ENCODE measurements at places on chromosomes 7 and 10. TPM values are rescaled to one million over a fixed set of nuclear protein-coding genes. Genes with fewer than 3 reads are reported as not detected.

Gene TMEM270
- not detected for total RNA-seq

Gene UPK3B
- total RNA-seq, result 5.3 TPM

Gene ITGB8
- 12.8 TPM for total RNA-seq

Gene PIP
- not detected for total RNA-seq

Gene ELFN1
- not detected for total RNA-seq

Gene IKZF1
- total RNA-seq, result 391 TPM

Gene NKX6-2
- total RNA-seq, result not detected

Gene CALY
- not detected for total RNA-seq

Gene GPER1
- total RNA-seq, result not detected

Gene CYP3A4
- not detected for total RNA-seq

Gene SPDYE2B
- total RNA-seq, result not detected

Gene UBE2H
- 80.9 TPM for total RNA-seq

Gene VCL
- total RNA-seq, result 145 TPM

Gene GPR146
- 4.5 TPM for total RNA-seq

Gene CAMK2B
- not detected for total RNA-seq

DNA sequence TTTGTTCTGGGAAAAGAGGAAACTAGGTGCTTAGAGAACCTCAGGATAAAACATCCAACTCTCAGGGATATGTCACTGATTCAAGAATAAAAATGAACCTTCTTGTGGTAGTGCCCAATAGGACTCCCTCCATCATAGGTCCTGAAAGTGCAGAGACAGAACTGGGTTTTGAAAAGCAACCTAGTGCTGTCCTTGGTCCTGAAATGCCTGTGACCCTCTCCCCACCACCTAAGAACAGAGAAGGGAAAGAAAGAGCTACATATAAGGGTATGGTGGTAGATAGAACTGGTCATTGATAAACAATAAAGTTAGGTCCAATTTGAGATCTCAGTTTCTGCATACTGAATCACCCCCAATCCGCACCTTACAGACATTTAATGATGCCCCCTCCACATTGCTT, 953.3 kb downstream of the XPNPEP1 start:
- no peaks in the 10 kb centered on the region for H3K36me3 ChIP-seq
- no peaks in the 10 kb centered on the region for H3K27me3 ChIP-seq
- H3K27ac ChIP-seq, result no peak overlapping the region
- no peak overlapping the region for H3K4me3 ChIP-seq
- no peak for DNase-seq
- no peaks in the 10 kb centered on the region for H3K4me1 ChIP-seq

DNA sequence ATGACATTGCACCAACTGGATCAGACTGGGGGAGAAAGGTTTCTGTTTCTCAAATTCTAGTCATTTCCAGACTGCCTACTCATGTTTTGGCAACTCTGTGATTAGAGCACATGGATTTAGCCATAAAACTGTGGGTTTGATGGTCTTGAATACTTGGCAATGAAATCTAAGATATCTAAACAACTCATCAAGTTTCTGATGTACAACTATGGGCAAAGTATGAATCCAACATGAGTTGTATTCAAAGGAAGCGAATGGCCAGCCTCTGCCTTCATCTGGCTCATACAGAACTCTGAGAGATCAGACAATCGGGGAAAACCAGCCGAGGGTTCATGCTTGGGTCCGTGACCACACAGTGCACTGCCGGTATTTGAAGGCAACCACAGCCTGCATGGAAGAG, 144.3 kb downstream of the ADAM12 start:
- H3K27me3 ChIP-seq, result no peaks in the 10 kb centered on the region
- H3K36me3 ChIP-seq, result no peaks in the 10 kb centered on the region
- DNase-seq, result no peak

DNA sequence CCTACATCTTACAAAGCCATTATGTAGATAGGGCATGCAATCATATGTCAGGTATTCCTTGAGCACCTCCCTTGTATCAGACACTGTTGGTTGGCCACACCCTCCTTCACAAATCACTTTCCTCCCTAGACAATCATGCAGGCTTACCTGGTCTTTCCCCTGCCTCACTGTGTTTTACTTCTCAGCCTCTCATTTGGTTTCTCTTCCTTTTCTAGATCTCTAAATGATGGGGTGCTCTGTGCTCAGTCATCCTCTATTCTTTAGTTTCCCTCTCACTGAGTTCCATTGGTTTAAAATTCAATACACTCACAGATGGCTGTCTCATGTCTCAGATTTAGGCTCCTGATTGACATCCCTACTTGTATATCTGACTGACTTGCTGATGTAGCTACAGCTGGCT, 31.4 kb downstream of the ANK3 start:
- H3K4me1 ChIP-seq, result no peaks in the 10 kb centered on the region
- H3K27me3 ChIP-seq, result no peaks in the 10 kb centered on the region
- no peak overlapping the region for H3K4me3 ChIP-seq
- H3K36me3 ChIP-seq, result no peaks in the 10 kb centered on the region

DNA sequence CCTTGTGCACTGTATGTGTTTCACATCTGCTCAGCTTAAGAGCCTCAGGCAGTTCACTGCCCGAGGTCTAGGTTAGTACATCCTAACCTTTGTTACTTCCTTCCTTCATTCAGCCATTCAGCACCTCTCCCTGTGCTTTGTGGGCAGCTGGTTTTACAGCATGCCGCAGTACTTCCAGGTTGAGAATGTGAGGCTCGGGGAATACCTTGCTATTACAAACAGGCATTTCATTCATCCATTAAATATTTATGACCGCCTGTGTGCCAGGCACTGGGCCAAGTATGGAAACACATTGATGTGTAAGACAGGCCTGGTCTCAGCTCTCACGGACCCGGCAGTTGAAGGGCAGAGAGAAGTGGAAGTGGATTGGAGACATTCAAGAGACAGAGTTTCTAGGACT, 82.4 kb downstream of the SHH start:
- H3K27me3 ChIP-seq, result no peaks in the 10 kb centered on the region
- no peak overlapping the region for H3K27ac ChIP-seq
- H3K36me3 ChIP-seq, result peaks cover 15% of the 10 kb centered on the region
- no peak overlapping the region for H3K4me3 ChIP-seq
- H3K4me1 ChIP-seq, result peaks cover 18% of the 10 kb centered on the region

DNA sequence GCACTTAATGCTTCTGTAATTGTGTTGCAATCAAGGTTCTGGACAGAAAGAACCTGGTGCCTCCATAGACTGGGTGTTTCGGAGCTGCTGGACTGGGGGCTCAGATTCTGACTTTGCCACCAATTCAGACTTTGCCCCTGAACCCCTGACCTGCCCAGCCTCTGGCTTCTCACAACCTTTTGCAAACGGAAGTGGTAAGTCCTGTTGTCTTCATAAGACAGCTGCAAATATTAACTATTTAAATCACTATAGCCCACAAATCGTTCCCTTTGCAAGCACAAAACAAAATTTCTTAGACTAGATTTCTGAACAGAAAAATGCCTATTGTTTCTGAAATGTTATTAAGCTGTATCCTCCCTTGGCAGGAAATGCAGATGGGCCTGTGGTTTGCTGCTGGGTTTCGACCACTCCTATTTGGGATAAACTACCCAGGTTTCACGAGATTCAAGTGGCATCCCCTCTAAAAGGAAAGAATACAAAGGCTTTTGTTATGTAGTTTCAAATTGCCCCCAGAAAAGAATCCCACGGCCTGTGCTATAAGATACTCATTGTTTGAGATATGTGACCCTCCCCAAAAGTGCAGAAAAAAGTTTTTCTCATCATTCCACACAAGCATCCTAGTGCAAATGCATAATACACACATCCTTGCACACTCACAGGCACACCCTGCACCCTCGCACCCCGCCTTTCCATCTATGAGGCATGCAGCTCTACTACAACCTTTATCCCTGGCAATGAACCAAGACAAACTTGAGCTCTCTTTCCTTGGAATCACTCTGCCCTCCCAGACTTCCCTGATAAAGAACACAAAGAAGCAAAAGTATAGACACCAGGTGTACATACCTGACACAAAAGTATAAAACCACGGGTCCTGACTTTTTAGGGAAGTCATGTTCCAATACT, 209.1 kb downstream of the PRPF18 start:
- H3K27me3 ChIP-seq, result no peaks in the 10 kb centered on the region
- H3K4me3 ChIP-seq, result no peak overlapping the region
- no peaks in the 10 kb centered on the region for H3K36me3 ChIP-seq
- no peak overlapping the region for H3K27ac ChIP-seq
- peak; percentile 46 for DNase-seq
- peaks cover 46% of the 10 kb centered on the region for H3K4me1 ChIP-seq

- no peak for DNase-seq
- H3K27me3 ChIP-seq, result peaks cover 2% of the 10 kb centered on the region
- no peak overlapping the region for H3K27ac ChIP-seq
- H3K4me3 ChIP-seq, result no peak overlapping the region
Observed at GRCh38 chr7:134865001-134865845, 85.8 kb downstream of the CALD1 start.

- no peak overlapping the region for H3K27ac ChIP-seq
- no peak for DNase-seq
- no peaks in the 10 kb centered on the region for H3K4me1 ChIP-seq
Observed at GRCh38 chr7:28041508-28042314, 138.9 kb downstream of the JAZF1 start.

GRCh38 chr7:158263110-158263963, 324.3 kb downstream of the PTPRN2 start:
- no peaks in the 10 kb centered on the region for H3K27me3 ChIP-seq
- no peaks in the 10 kb centered on the region for H3K36me3 ChIP-seq
- H3K4me3 ChIP-seq, result no peak overlapping the region
- no peak overlapping the region for H3K27ac ChIP-seq
- no peaks in the 10 kb centered on the region for H3K4me1 ChIP-seq

DNA sequence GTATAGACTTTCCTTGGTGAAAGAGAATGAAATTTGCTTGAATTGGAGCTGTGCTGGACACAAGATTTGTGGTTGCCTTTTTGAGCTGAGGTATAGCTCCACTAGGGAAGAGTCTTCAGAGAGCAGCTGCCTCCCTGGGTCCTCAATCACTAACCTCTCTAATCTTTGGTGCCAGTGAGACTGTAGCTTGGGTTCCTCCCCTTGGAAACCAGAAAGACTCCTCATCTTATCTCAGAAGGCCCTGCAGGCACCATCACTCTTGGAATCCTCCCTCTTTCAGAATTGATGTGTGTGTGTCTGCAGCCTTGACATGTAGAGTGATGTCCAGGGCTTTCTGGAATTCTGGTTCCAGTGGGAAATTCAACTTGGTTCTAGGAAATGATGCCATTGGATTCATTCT, 426.5 kb downstream of the RPS24 start:
- no peak for DNase-seq
- no peaks in the 10 kb centered on the region for H3K36me3 ChIP-seq
- H3K4me1 ChIP-seq, result no peaks in the 10 kb centered on the region
- H3K27ac ChIP-seq, result no peak overlapping the region
- peaks cover 2% of the 10 kb centered on the region for H3K27me3 ChIP-seq

DNA sequence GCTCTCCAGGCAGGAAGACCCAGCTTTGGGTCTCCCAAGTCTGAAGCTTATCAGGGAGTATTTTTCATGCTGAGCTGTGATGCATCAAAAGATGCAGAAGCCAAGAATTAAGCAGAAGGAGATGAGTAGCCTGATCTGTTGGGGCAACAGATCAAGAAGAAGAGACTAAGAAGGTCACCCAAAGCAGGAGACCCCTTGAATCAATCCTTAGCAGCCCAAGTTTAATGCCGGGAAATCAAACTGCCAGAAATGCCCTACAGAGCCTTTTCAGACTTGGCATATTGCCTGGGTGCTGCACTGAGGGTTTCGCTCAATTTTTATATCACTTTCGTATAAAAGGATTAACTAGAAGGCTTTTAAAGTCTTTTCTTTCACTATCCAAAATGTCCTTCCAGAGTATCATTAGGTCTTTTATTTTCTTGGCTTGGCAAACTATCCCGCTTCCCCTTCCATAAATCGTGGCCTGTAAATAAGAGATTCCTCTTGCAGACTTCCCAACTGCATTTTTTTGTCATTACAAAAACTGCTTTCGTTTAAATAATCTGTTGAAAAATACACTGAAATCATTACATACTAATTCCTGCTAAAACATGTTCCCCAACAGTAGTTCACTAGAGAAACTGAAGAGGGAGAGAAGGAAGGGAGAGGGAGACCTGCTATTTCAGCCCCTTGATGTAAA, 49.0 kb upstream of the STK17A start:
- no peak overlapping the region for H3K27ac ChIP-seq
- H3K36me3 ChIP-seq, result no peaks in the 10 kb centered on the region
- H3K4me3 ChIP-seq, result no peak overlapping the region
- H3K27me3 ChIP-seq, result no peaks in the 10 kb centered on the region

- H3K27ac ChIP-seq, result no peak overlapping the region
- no peaks in the 10 kb centered on the region for H3K36me3 ChIP-seq
- DNase-seq, result no peak
Observed at GRCh38 chr7:4123346-4123745, 558.7 kb upstream of the FOXK1 start.

DNA sequence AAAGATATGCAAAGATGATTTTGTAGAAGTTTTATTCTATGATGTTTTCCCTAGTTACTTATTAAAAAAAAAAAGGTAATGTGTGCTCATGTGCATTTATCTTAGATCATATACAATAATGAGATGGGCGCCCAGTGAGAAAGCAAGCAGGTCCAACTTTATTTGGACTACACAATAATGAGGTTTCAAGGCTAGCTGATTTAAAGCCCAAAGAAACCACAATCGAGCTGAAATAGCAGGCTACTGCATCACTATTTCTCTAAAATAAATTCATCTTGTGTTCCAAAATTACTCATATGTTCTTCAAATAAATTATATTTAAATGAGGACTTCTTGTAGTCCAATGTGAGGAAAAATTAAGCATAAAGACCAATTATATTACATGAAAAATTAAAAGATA, 110.1 kb downstream of the JMJD1C start:
- no peak overlapping the region for H3K27ac ChIP-seq
- no peaks in the 10 kb centered on the region for H3K27me3 ChIP-seq
- no peak for DNase-seq
- H3K36me3 ChIP-seq, result no peaks in the 10 kb centered on the region
- H3K4me1 ChIP-seq, result no peaks in the 10 kb centered on the region
- no peak overlapping the region for H3K4me3 ChIP-seq

GRCh38 chr7:140358024-140358411, 40.3 kb downstream of the SLC37A3 start:
- no peak for DNase-seq
- peaks cover 7% of the 10 kb centered on the region for H3K36me3 ChIP-seq
- peaks cover 16% of the 10 kb centered on the region for H3K4me1 ChIP-seq
- H3K27me3 ChIP-seq, result no peaks in the 10 kb centered on the region
- peak overlapping the region; percentile 46 for H3K27ac ChIP-seq

- DNase-seq, result no peak
- H3K4me1 ChIP-seq, result no peaks in the 10 kb centered on the region
- H3K36me3 ChIP-seq, result no peaks in the 10 kb centered on the region
Observed at GRCh38 chr7:32670110-32671025, 175.1 kb downstream of the AVL9 start.

- H3K4me1 ChIP-seq, result no peaks in the 10 kb centered on the region
- H3K27ac ChIP-seq, result no peak overlapping the region
- no peaks in the 10 kb centered on the region for H3K36me3 ChIP-seq
- no peaks in the 10 kb centered on the region for H3K27me3 ChIP-seq
- no peak for DNase-seq
- H3K4me3 ChIP-seq, result no peak overlapping the region
Observed at GRCh38 chr7:80934321-80934720, 15.5 kb upstream of the SEMA3C start.

DNA sequence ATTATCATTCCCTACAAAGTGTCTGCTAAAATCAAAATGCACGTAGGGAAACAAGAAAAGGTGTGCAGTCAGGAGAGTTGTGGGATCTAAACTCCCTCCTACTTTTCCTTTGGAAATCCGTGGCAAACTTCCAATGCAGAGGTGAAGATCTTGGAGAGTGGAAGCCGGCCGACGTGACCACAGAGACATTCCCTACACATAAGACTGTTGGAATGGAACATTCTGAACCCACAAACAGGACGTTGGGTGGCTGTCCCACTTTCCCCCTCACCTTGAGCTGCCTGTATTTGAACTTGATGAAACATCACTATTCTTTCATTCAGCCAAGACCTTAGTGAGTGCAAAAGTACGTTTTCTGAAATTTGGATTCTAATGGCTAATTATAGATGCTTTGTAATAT, 65.9 kb downstream of the PRKCQ start:
- H3K36me3 ChIP-seq, result peaks cover 40% of the 10 kb centered on the region
- DNase-seq, result no peak
- H3K27ac ChIP-seq, result no peak overlapping the region
- no peaks in the 10 kb centered on the region for H3K27me3 ChIP-seq

All from natural killer cell (primary cell).